ENCODE measurements at places on chromosomes 5 and 9.

DNA sequence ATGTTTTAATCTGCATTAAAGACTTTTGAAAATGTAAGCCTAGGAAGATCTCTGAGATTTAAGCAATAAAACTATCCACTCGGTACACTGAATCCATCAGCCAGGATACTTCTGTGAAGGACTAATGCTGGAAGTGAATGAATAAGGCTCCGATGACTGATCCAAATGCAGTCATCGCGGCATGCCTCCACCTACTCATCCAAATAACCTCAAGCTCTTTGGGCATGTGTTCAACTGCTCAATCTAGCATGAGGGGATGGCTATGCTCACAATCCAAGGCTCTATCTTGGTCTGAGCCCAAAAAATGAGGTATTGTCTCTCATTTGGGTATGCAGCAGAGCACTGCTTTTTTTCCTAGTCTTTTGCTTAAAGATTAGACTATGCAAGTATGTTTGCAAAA lies 19.2 kb downstream of the MARCHF3 start:
- no peak for DNase-seq

DNA sequence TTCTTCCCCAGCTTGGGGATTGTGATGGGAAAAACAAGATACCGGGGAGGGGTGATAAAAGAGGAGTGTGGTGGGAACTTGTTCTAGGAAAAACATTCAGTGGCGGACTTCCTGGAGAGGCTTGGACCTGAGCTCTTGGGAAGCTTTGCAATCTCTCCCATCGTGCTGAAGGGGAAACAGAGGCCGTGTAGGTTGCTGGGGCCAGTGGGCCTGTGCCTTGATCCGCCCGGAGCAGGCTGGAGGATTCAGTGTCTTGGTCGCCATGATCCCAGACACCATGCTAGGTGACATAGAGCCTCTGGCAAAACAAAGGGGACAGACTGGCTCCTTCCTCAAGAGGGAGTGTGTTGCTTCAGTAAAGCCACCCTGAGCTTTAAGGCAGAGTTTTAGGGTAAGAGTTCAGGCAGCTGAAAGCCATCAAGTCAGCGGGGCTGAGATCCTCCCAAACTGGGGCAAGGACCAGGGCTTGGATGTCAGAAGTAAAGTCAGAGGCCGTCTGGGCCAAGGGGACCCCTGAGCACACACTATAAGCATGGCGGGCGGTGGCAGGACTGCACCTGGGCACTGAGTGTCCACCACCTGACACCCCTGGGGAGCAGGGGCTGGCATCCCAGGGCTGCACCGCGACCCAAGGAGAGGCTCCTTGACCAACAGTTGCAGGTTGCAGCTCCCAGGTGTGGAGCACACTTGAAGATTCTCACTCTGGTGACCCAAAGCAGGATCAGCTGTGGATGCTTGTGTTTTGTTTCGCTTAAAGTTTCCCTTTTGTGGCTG lies 44.7 kb downstream of the TRIP13 start:
- DNase-seq = no peak

DNA sequence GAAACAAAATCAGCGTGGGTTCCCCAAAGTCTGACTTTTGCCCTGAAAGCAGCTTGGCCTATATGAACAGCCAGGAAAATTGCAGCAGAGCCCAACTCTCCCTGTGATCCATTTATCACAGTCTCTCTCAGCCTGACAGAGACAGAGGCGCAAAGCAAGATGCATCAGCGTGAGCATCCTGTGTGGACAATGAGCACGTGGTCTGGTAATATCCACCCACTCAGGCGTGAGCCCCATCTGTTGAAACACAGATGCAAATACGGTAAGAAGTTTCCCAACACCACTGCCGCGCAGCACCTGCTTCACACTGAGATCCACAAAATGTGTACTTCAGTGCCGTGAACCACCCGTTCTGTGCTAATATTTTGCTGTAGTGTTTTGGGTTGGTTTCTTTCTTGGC lies 114.6 kb downstream of the MRPL36 start:
- DNase-seq = peak; percentile 82

GRCh38 chr5:126124706-126125345 lies 298.4 kb upstream of the GRAMD2B start:
- no peak for DNase-seq

GRCh38 chr5:172437445-172438318 lies 16.6 kb downstream of the SH3PXD2B start:
- no peak for DNase-seq

DNA sequence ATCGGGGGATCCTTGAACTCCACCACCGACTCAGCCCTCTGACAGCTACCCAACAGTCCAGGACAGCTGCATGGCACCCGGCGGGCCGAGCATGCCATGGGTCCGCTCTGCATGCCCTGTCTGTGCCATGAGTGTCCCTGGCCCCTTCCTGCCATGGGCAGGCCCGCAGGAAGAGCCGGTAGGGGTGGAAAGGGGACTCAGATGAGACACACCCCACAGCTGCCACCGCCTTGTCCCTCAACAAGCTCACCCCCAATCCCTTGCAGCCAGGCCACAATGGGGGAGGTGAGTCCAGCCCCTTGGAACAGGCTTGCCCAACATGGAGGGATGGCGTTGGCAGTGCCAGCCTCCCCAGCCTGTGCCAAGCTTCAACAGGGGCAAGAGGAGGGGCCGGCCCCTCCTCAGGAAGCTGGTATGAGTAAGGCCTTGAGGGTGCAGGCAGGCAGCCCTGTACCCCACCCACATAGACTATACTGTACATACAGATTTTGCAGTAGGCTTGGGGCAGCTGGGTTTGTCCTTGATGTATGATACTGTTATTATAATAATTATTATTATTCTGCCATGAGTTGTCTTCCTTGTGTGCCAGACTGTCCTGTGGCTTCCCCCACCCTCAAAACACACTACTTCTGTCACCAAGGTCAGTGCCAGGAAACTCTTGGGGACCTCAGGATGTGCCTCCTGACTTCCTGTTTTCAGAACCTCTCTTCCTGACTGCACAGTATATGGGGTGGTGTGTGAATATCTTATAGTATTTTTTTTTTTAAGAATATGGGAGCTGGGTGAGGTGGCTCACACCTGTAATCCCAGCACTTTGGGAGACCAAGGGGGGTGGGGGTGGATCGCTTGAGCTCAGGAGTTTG lies 12.0 kb upstream of the SLC34A1 start:
- DNase-seq = no peak

DNA sequence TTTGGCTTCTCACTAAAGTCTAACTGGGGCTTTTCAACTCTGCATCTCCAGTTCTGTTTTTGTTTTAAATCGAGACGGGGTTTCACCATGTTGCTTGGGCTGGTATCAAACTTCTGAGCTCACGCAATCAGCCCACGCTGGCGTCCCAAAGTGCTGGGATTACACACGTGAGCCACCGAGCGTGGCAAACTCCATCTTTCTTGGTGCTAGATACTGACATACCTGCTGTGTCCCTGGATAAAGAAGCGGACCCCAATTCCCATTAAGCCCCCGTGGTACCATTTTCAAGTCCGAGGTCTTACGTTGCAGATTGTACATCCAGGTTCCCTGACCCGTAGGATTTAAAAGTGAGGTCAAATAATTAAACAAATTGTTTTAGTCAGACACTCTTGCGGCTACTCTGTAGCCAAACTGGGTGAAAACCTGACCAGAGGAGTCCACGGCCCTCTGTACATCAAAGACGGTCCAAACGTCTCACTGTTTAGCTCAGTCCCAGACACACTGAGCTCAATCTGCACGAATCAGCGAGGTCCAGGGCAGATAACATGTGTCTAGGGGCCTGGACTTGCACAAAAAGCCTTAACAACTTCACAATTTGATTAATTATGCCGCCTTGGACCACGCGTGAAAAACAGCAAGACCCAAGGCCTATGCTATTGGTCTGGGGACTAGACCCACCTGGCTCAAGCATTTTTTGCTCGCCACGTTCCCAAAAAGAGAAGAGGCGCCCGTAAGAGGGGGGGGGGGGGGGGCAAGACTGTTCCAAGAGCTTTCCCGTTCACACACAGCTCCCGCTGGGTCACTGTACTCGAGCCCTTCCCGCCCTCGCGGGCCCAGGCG lies 727 bp upstream of the DNAJA1 start:
- no peak for DNase-seq

DNA sequence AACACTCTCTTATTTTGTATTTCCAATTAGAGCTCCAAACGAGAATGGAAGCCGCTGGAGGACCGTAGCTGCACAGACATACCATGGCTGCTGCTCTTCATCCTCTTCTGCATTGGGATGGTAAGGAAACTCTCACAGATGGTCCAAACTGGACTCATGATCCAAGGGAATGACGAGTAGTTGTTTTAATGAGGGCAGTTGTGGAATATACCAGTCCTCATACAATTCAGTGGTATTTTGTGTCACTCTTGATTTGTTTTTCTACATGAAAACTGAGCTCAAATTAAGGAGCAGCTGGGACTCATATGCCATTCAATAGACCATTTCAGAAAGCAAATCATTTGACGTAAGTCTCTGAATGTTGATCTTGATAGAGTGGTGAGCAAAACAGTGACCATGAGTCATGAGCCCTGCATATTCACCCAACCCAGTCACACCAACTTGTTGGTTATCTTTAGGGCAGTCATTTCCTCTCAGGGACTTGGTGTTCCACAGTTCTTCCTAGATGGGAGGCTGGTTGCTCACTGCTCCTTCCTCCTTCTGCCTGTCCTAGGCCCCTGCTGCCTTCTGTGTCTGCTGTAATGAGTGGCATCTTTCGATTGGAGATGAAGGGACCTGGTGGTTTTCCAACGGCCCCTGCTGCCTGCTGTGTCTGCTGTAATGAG lies 54.9 kb downstream of the SLC44A1 start:
- DNase-seq = no peak

DNA sequence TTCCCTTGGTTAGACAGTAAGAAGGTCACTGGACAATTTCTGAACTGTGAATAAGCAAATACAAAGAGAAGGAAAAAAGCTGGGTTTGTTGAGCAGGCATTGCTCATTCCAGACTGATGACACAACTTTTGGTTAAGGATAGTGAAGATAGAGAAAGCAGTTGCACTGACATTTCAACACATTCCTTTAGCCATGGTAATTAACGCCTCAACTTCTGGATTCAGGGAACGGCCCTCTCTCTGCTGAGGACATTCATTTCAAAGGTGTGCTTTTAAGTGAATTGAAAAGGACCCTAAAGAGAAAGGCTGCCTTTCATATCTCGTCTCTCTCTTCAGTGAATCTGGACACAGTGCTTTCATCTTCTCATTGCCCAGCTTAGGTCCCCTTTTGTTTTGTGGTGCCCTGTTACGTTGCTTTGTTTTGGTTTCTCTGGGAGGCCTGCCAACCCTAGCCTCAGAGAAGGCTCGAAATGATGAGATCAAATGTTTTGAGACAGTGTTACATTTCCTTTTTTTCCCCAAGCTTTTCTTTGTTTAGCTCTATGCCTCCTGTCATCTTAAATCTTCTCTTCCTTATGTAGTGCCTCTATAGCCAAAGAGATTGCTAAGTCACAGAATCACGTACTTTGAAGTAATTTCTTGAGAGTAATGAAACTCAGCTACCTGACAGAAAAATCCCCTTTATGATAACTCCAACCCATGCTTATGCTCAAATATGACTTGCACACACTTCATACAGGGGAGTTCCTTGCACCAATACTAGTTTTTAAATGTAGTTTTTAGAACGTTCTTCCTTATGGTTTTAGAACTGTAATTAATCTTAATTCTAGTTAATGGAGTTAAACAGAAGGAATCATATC lies 94.4 kb upstream of the IFNE start:
- no peak for DNase-seq

DNA sequence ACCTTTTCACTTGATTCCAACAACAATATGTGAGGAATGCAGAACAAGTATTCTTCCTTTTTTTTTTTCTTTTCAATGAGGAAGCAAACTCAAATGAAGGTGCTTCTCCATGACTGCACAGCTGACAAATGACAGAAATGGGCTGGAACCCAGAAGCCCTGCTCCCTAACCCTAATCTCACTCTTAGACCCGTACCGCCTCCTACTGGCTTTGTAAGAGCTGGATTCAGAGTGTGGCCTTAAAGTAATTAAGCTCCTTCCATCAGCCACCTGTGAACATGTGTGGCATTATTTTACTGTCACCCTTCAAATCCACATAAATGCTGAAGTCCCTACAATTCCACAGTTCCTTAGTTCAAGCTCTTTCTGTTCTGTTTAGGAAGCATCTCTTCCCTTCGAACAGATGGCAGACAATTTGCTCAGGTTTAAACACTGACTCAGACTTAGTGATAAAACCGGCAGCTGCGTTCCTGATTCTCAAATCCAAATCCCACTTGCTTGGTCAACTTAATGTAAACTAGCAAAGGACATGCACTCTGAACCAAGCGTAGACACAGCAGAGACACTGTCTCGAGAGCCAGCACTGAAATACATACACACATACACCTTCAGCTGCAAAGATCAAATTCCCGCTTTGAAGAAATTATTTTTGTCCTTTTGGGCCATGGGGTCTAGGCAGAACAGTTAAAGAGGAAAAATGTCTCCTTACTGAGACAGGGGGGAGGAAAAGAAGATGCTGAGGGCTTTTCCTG lies 316.7 kb upstream of the TLE4 start:
- DNase-seq = no peak

Measured in esophagus muscularis mucosa (tissue), 4 donors.